ENCODE measurements at places on chromosomes 16 and 17. TPM values are rescaled to one million over a fixed set of nuclear protein-coding genes. Genes with fewer than 3 reads are reported as not detected.

Gene NDRG4
- total RNA-seq = 6.5 TPM

Gene KRT17
- 4.7 TPM for total RNA-seq

Gene SOCS7
- total RNA-seq = 17.1 TPM

DNA sequence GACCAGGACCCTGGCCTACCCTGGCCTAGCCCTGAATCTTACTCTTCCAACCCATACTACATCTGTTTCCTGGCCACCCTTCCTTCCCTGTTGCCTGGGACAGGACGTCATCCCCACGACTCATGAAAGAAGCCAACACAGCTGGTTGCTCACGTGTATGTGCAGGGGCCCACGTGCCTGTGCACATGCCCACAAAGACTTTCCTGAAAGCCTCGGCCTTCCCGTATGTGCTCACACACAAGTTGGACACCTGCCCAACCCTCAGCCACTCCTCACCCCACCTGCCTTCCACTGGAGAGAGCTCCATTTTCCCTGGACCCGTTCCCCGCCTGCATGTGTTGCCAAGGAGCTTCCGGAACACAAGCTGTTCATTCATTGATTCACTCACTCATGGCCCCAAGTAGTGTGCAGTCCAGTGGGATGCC is 7.0 kb downstream of the PLXDC1 start:
- DNase-seq = peak; percentile 85

Gene CLEC18A
- 0.29 TPM for total RNA-seq

GRCh38 chr17:48625495-48626244 is 488 bp downstream of the HOXB9 start:
- DNase-seq = no peak

GRCh38 chr16:82949016-82949415 is 322.2 kb downstream of the CDH13 start:
- DNase-seq = no peak
